ENCODE measurements at places on chromosomes 5 and 9.

DNA sequence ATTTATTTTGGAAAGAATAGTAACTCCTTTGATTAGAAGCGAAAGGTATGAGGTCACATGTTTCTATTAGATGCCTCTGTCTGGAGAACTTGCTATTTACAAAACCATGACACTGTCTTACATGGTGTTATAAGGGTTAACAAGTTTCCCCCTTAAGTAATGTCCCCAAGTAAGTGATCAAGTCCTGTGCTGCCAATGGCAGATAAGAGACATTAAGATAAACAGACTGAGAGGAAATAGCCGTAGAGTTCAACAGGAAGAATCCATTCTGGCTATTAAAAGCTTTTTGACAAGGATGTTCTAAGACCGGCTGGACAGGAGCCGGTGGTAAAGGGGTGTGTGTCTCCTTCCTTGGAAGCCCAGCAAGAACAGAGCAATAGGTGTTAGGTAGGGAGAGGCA lies 257.5 kb downstream of the GADD45G start:
- H3K4me1 ChIP-seq, result peaks cover 7% of the 10 kb centered on the region
- H3K36me3 ChIP-seq, result peaks cover 3% of the 10 kb centered on the region
- DNase-seq, result no peak
- H3K27ac ChIP-seq, result no peak overlapping the region
- no peaks in the 10 kb centered on the region for H3K27me3 ChIP-seq

DNA sequence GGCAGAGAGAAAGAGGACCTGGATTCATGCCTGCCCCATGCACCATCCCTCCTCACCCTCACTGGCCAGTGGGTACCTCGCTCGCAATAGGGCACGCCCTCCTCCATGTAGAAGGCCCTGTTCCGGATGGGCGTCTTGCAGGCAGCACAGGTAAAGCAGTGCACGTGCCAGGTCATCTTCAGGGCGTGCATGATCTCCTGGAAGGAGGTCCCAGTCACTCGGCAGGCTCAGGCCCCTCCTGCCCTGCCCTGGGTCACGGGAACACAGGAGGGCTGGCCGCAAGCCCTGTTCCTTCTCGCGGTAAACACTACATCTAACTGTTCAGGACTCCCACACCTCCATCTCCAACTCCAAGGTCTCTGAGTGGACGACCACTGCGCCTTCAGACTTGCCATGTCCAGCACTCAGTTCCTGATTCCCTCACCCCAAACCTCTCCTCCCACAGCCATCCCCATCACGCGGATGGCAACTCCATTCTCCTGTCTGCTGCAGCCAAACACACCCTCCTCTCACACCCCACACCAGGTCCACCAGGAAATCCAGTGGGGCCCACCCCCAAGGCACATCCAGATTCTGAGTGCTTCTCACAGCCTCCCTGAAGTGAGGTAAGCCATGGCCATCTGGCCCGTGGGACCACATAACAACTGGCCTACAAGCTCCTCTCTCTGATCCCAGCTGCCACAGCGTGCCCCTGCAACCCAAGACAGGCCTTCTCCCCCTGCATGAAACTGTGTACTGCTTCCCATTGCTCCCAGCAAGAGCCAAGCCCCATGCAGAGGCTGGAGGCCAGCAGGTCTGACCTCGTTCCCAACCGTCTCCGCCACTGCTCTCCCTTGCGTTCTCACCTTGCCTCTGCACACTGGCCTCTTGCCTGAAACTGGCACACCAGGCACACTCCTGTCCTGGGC lies 10.8 kb upstream of the DBN1 start:
- DNase-seq, result no peak
- peak overlapping the region; percentile 56 for H3K4me3 ChIP-seq
- H3K4me1 ChIP-seq, result peaks cover 9% of the 10 kb centered on the region
- no peaks in the 10 kb centered on the region for H3K27me3 ChIP-seq
- no peaks in the 10 kb centered on the region for H3K36me3 ChIP-seq

DNA sequence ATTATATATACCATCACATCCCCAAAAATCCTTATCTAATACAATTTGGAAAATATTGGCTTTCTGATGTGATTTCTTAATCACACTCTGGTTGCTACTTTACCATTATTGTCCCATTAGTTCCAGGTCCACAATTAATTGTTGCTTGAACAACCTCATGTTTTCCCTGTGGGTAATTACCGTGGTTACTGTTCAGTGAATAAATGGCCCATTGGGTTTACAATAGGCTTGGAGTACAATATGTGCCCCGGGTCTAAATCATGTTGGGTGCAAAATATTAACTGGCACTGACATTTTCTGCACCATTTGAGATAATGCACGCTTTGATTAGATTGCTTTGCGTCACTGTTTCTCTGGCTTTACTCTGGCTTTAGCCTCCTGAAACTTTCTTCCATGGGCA lies 163.7 kb downstream of the GABBR2 start:
- H3K27me3 ChIP-seq, result peaks cover 6% of the 10 kb centered on the region
- no peaks in the 10 kb centered on the region for H3K36me3 ChIP-seq
- H3K27ac ChIP-seq, result no peak overlapping the region
- peaks cover 4% of the 10 kb centered on the region for H3K4me1 ChIP-seq
- DNase-seq, result no peak

DNA sequence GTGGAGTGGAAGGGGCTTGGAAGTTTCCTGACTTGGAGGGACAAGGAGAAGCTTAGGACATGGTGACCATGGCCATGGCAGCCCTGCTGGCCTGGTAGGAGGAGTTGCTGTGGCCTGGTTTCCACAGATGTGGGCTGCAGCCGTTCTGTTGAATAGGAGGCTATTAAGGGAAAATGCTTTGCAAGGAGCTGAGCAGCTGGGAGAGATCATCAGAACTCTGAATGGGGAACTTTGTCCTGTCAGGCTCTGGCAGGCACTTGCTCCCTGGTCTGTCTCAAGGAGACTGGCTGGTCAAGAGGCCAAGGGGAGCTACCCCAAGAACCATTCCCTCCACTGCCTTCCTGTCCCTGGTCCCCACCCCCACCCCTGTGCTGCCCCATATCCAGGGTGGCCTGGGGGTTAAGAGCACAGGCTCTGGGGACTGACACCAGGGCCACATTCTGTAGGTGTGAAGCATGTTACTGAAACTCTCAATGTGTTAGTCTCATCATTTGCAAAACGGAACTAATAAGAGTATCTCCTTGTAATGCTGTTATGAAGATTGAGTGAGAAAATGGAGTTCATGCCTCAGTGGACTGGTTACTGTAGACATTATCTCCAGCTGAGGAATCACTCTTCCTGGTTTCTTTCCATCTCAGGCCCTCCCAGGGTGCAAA lies 84.0 kb upstream of the ARAP3 start:
- no peak overlapping the region for H3K4me3 ChIP-seq
- no peak for DNase-seq
- peak overlapping the region; percentile 37 for H3K27ac ChIP-seq
- H3K36me3 ChIP-seq, result no peaks in the 10 kb centered on the region

- H3K36me3 ChIP-seq, result peaks cover 27% of the 10 kb centered on the region
- no peaks in the 10 kb centered on the region for H3K27me3 ChIP-seq
- no peak overlapping the region for H3K4me3 ChIP-seq
- H3K27ac ChIP-seq, result no peak overlapping the region
- H3K4me1 ChIP-seq, result no peaks in the 10 kb centered on the region
Observed at GRCh38 chr5:9118852-9119251, 427.0 kb downstream of the SEMA5A start.

DNA sequence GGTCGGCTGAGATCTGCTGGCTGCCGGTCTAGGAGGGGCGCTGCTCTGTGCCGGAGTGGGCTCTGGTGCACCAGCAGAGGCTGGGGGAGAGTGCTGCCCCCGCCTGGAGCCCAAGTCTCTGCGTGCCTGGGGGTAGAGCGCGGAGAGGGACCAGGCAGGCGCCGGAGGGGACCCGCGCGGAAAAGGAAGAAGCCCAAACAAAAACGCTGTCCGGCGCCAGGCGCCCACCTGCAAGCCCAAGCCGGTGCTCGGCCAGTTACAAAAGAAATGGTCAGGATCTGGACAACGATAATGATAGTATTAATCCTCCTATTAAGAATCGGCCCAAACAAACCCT lies 571 bp upstream of the S1PR3 start:
- no peak for DNase-seq
- no peaks in the 10 kb centered on the region for H3K36me3 ChIP-seq
- no peak overlapping the region for H3K27ac ChIP-seq
- peak overlapping the region; percentile 87 for H3K4me3 ChIP-seq
- H3K27me3 ChIP-seq, result peaks cover 86% of the 10 kb centered on the region

GRCh38 chr5:61731946-61732314 lies 399.9 kb downstream of the ZSWIM6 start:
- H3K36me3 ChIP-seq, result no peaks in the 10 kb centered on the region
- H3K4me3 ChIP-seq, result peak overlapping the region; percentile 59
- DNase-seq, result no peak

DNA sequence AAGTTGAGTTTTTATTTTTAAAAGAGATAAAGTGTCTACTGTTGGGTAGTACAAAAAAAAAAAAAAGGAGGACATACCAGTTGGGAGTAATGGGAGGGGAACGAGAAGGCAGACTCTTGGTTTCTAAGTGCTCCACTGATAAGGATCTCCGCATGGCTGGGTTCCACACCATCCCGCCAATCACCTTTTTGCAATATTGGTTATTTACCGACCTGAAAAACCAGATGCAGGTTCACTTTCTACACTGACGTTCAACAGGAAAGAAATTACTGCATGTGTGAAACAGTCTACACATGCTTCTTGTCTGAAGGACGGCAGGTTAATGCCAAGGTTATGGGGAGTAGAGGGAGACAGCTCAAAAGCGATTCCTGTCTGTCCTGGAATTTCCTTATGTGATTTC lies 75.5 kb downstream of the PTPN3 start:
- H3K27me3 ChIP-seq, result no peaks in the 10 kb centered on the region
- no peaks in the 10 kb centered on the region for H3K36me3 ChIP-seq
- H3K4me1 ChIP-seq, result peaks cover 75% of the 10 kb centered on the region
- peak overlapping the region; percentile 14 for H3K27ac ChIP-seq
- H3K4me3 ChIP-seq, result no peak overlapping the region

DNA sequence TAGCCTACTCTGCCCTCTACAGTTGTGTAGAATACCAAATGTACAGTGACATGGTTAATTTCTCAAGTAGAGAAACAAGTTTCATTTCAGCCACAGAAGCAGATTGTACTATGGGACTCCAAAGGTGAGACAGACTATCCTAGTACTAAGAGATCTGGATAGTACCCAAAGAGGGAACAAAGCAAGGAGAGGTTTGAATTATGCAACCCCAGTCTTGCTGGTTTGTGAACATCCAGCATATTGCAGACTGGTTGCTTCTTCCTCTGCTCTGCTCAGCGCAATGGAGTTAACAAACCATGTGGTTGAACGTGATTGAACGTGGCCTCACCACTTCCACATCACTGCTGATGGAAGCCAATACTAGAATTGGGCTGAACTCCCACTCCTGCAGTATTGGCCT lies 43.3 kb upstream of the ALDOB start:
- H3K27ac ChIP-seq, result no peak overlapping the region
- peaks cover under 1% of the 10 kb centered on the region for H3K27me3 ChIP-seq

DNA sequence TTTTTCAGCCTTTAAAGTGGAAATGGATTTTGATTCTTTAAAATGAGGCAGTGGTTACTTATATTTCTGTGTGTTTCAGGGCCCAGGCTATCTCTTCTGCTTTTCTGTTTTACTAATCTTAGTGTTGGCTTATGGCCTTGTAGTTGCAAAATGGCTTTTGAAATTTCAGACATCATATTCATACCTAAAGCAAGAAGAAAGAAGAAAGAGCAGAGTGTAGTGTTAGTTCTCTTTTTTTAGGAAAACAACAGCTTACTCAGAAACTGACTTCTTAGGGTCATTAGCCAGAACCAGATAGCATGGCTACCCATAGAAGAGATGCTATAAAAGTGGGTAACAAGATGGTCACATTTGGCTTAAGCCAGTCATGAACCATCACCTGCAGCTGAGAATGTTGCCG lies 20.9 kb downstream of the ZBED3 start:
- no peaks in the 10 kb centered on the region for H3K4me1 ChIP-seq
- no peak overlapping the region for H3K27ac ChIP-seq
- H3K4me3 ChIP-seq, result no peak overlapping the region

DNA sequence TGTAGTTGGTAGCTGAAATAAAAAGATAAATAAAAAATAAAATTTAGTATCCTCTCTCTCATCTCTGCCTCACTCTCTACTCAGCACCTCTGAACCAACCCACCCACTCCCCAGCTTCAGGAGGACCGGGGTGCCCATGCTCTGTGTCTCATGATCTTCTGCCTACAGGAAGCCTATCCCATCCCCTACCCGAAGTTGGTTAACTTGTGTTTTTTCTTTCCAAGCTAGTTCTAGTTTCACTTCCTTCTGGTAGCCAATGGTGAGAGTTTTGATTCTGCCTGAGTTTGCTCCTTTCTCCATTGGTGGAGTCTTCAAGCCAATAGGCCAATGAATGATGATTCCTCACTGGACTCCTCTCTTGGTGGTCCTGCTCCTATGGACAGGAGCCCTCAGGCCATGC lies 32.1 kb downstream of the SNX24 start:
- no peak overlapping the region for H3K4me3 ChIP-seq
- peaks cover 19% of the 10 kb centered on the region for H3K4me1 ChIP-seq
- H3K27me3 ChIP-seq, result no peaks in the 10 kb centered on the region
- DNase-seq, result no peak
- H3K36me3 ChIP-seq, result peaks cover 19% of the 10 kb centered on the region
- H3K27ac ChIP-seq, result no peak overlapping the region

GRCh38 chr5:95986001-95986400 lies 24.4 kb upstream of the ELL2 start:
- no peak for DNase-seq
- no peak overlapping the region for H3K27ac ChIP-seq
- no peaks in the 10 kb centered on the region for H3K27me3 ChIP-seq
- H3K36me3 ChIP-seq, result no peaks in the 10 kb centered on the region
- H3K4me1 ChIP-seq, result no peaks in the 10 kb centered on the region
- H3K4me3 ChIP-seq, result no peak overlapping the region

DNA sequence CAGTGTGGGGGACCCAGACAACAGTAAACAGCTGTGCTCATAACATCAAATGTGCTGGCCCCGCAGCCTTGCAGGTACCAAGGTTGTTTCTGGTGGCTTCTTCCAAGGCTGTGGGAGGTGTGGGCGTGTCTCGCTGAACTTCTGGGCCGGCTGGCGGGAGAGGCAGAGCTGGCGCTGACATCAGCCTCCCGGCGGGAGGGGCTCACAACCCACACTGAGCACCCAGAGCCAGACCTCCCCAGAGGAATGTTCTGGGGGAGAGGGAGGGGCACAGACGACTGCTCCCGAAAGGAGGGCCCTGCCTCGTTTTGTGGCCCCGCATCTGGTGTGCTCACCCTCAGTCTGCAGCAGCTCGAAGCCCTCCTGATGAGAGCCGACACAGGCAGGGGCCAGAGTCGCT lies 6.9 kb upstream of the SLC12A7 start:
- H3K27ac ChIP-seq, result no peak overlapping the region
- DNase-seq, result no peak
- no peak overlapping the region for H3K4me3 ChIP-seq
- H3K36me3 ChIP-seq, result no peaks in the 10 kb centered on the region

DNA sequence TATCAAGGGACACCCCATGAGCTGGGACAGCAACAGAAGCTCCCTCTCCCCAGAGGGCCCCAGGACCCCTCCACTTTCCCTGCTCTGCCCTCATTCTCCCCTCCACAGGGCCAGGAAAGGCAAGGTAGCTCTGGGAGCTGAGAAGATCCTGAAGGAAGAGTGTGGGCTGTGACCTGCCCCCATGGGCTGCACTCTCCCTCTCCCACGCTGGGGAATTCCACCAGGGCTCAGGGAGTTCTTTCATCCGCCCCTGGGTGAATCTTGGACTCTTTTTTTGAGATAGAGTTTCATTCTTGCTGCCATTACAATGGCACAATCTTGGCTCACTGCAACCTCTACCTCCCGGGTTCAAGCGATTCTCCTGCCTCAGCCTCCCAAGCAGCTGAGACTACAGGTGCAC lies 73.8 kb downstream of the C9orf50 start:
- H3K4me1 ChIP-seq, result peaks cover 27% of the 10 kb centered on the region
- H3K36me3 ChIP-seq, result no peaks in the 10 kb centered on the region
- no peak for DNase-seq

GRCh38 chr5:145958436-145958835 lies 22.1 kb downstream of the SH3RF2 start:
- DNase-seq, result no peak
- no peaks in the 10 kb centered on the region for H3K4me1 ChIP-seq
- H3K36me3 ChIP-seq, result no peaks in the 10 kb centered on the region

All from neural crest cell (in vitro differentiated cells).